Fibroblast of the aortic adventitia (primary cell): ENCODE measurements at places on chromosomes 2 and 18. TPM values are rescaled to one million over a fixed set of nuclear protein-coding genes. Genes with fewer than 3 reads are reported as not detected.

The DTNB gene
- total RNA-seq = 4.1 and 11.7 TPM in 2 replicates

The CPO gene
- total RNA-seq = 0.18 TPM in 1 of 2 replicates, not detected in the other

The GNAL gene
- total RNA-seq = 0.16 and 0.63 TPM in 2 replicates

The RAB17 gene
- 0.54 and 3.5 TPM in 2 replicates for total RNA-seq

The CRYGC gene
- total RNA-seq = not detected in 2 replicates

The LAMA3 gene
- 5.1 and 15.7 TPM in 2 replicates for total RNA-seq

The ARHGAP28 gene
- 11.9 and 221 TPM in 2 replicates for total RNA-seq

The PAIP2B gene
- total RNA-seq = 0.27 and 1.6 TPM in 2 replicates

The FOXI3 gene
- not detected in 2 replicates for total RNA-seq

The LRRC30 gene
- total RNA-seq = not detected in 2 replicates

The POU3F3 gene
- total RNA-seq = not detected in 2 replicates

The CNTNAP5 gene
- under 0.01 TPM in 1 of 2 replicates, not detected in the other for total RNA-seq

The NEU2 gene
- total RNA-seq = not detected in 2 replicates

The IL1F10 gene
- not detected in 2 replicates for total RNA-seq

The MRO gene
- under 0.01 and 6.5 TPM in 2 replicates for total RNA-seq

The MEP1B gene
- total RNA-seq = not detected in 2 replicates

The AFF3 gene
- 4.2 TPM in 1 of 2 replicates, not detected in the other for total RNA-seq

The TSGA10 gene
- total RNA-seq = 3.8 and 11.8 TPM in 2 replicates

The TNFAIP6 gene
- 47.3 and 51.9 TPM in 2 replicates for total RNA-seq

The IL1RL2 gene
- 1.7 and 9.8 TPM in 2 replicates for total RNA-seq

The SLC5A7 gene
- total RNA-seq = not detected in 2 replicates

The EGR4 gene
- total RNA-seq = not detected in 2 replicates

The FAM161A gene
- 7.6 and 8.1 TPM in 2 replicates for total RNA-seq

The LIMS4 gene
- 4.7 and 6.1 TPM in 2 replicates for total RNA-seq

The CDK15 gene
- 4.5 and 7.0 TPM in 2 replicates for total RNA-seq

The CNGA3 gene
- 0.18 TPM in 1 of 2 replicates, not detected in the other for total RNA-seq

The GAD1 gene
- total RNA-seq = not detected in 2 replicates

The PFN4 gene
- 0.45 and 1.7 TPM in 2 replicates for total RNA-seq

The DOK6 gene
- 2.1 and 3.2 TPM in 2 replicates for total RNA-seq

The TLX2 gene
- not detected in 2 replicates for total RNA-seq

The CERKL gene
- total RNA-seq = 0.27 TPM in 1 of 2 replicates, not detected in the other

The UGT1A4 gene
- total RNA-seq = not detected in 2 replicates

The FMNL2 gene
- total RNA-seq = 23.6 and 28.0 TPM in 2 replicates

The PLEKHH2 gene
- 5.4 and 20.0 TPM in 2 replicates for total RNA-seq

The ONECUT2 gene
- total RNA-seq = under 0.01 TPM in 2 replicates

The ADCYAP1 gene
- total RNA-seq = 0.16 and 0.72 TPM in 2 replicates

The TPO gene
- total RNA-seq = not detected in 2 replicates

The DSG1 gene
- total RNA-seq = not detected in 2 replicates

The AMER3 gene
- total RNA-seq = not detected in 2 replicates

The LDLRAD4 gene
- 0.54 TPM in 1 of 2 replicates, not detected in the other for total RNA-seq
